ENCODE measurements at places on chromosomes 16 and 17.

GRCh38 chr16:89448656-89449055 lies 41.7 kb downstream of the ANKRD11 start:
- no peak for DNase-seq

DNA sequence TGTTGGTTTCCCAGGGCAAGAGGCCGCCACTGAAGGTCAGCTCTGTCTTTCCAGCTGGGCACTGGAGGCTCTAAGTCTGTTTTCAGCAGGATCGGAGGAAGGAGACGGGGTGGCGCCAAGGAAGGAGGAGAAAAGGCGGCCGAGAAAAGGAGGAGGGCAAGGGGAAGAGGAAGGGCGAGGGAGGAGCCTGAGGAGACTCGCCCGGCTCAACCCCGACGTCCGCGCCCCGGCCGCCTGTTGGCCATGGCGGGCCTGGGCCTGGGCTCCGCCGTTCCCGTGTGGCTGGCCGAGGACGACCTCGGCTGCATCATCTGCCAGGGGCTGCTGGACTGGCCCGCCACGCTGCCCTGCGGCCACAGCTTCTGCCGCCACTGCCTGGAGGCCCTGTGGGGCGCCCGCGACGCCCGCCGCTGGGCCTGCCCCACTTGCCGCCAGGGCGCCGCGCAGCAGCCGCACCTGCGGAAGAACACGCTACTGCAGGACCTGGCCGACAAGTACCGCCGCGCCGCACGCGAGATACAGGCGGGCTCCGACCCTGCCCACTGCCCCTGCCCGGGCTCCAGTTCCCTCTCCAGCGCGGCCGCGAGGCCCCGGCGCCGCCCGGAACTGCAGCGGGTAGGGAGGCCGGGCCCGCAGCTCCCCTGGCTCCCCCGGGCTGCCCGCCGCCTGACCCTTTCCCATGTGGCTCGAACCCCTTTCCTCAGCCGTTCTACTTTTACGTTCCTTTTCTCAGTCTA lies at the start of gene RNF135:
TSS of gene RNF135 (plus strand) at position 209 of the 737 bp plus-strand sequence. CDS start at position 244, 35 bp downstream.
- peak; percentile 89 for DNase-seq

- DNase-seq, result peak; percentile 86
Observed at GRCh38 chr17:46935658-46936266, 12.8 kb downstream of the GOSR2 start.

- DNase-seq, result peak; percentile 79
Observed at GRCh38 chr16:71473891-71474290, 11.8 kb upstream of the ZNF23 start.

DNA sequence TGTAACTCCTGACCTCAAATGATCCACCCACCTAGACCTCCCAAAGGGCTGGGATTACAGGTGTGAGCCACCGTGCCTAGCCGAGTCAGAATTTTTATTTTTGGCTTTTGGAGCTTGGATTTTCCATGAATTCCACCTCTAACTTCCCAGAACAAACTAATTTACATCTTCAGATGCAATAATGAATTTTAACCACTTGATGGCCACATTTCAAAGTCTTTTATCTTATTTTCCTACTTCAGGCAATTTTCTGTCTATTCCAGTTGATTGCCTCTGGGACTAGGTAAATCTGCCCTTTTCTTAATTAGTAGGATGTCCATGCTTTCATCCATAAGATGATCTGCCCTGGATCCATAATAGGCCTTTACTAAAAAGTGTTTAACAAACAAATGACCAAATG lies 156.4 kb upstream of the ANKFN1 start:
- DNase-seq, result no peak

GRCh38 chr17:83155128-83156121 lies 76.0 kb downstream of the METRNL start:
- peak; percentile 73 for DNase-seq

DNA sequence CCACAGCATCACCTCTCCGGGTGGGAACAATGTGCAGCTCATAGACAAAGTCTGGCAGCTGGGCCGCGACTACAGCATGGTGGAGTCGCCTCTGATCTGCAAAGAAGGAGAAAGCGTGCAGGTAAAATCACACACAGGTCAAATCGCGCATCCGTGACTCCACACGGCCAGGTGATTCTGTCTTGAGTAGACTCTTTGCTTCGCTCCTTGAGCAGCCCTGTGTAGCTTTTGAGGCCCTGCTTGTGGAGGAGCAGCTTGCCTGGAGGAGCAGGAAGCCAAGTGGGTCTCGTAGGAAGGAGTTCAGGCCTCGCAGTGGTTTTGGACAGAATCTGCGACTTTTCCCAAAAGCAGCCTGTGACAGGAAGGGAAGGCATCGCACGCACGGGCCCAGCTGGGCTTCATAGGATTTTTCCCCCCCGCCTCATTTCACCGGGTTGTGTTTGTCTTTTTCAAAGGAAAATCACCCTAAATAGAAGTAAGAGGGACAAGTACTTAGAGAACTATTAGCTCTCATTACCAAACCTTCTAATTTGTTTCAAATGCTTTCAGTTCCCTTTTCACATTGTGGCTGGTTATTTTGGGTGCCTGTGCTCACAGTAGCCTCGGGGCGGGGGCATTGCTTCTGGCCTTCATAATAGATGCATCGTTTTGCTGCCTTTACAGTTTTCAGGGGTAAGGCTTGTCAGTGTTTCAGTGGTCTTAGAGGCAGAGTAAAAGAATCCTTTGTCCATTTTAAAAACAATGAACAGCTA lies 71.5 kb downstream of the SEC14L1 start:
- DNase-seq, result no peak

DNA sequence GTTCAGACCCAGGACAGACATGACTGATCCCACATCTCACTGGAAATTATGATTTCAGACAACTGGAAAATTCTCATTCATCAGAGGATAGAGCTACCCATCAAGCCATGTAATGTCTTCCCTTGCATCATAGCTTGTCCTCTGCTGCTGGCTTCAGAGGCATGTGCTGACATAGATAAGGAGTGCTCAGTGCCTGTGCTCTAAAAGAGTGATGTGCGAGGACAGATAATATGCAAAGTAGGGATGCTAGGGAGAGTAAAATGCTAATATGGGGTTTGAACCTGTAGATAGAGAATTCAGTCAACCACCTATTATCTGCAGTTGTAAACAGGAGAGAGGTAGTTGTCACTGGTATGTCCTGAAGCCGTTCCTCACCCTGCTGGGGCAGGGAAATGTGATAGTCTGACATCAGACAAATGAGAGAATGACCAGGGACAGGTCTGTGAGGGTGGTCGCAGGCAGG lies 349.7 kb upstream of the CCL2 start:
- DNase-seq, result no peak

DNA sequence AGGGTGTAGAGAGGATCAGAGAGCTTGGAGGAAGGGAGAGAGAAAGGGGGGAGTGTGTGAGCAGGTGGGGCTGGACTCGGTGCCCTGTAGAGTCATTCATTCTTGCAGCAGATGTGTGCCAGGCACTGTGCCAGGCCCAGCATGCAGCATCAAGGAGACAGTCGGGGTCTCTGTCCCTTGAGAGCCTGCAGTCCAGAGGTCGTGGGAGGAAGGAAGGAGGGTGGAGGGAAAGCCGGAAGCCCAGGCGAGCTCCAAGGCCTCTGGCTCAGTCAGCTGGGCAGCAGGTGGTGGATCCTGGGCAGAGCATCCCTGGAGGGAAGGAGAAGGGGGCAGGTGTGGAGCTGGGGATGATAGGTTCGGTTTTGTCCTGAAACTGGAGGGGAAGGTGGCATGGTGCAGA lies 27.5 kb downstream of the EPN2 start:
- no peak for DNase-seq

- no peak for DNase-seq
Observed at GRCh38 chr17:62871291-62871690, 63.2 kb upstream of the MARCHF10 start.

- DNase-seq, result no peak
Observed at GRCh38 chr17:44216173-44216572, 3.3 kb downstream of the UBTF start.

DNA sequence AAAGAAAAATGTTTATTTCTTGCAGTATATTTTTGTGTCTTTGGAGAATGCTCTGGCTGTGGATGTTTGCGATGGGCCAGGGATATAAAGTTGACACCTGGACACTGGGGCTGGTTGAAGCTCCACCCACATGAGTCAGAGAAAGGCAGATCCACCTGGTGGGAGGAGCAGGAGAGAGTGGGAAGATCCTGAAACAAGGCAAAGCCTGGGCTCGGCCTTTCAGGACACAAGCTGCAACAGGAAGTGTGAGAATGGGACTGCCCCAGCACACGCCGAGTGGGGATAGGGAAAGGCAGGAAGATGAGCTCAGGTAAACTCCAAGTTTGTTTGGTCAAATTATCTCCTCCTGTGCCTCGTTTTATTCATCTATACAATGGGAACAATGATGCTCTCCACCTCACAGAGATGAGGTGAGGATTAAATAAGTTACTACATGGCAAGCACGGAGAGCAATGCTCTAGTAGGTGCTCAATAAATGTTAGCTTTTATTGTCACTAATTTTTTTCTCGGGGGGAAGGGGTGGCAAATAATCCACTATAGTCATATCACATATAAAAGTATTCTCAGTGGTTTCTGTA lies 21.4 kb upstream of the PITPNM3 start:
- DNase-seq, result peak; percentile 39

- DNase-seq, result no peak
Observed at GRCh38 chr16:28863929-28864793, 518 bp downstream of the SH2B1 start.

- no peak for DNase-seq
Observed at GRCh38 chr17:14427900-14428647, 127.2 kb downstream of the HS3ST3B1 start.

DNA sequence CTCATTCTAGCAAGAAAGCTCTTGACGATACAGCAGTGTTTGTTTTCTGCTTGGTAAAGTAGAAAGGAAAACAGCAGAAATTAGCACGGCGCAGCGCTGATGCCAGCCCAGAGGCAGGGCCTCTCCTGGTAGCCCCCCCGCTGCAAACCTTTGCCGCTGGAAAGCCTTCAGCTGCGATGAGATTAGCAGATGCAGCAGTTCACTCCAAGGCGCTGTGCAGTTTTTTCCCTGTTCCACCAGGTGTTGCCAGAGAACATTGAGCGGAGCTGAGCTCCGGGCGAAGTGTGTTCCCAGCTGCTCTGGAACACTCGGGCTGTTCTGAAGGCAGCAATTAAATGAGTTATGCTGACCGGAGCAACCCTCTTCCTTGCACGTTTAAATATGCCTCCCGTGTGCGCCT lies 72.5 kb downstream of the RBFOX1 start:
- no peak for DNase-seq

GRCh38 chr17:18261146-18261515 lies 669 bp downstream of the MIEF2 start:
- DNase-seq, result peak; percentile 85

GRCh38 chr17:81403671-81404534 lies 8.6 kb downstream of the BAHCC1 start:
- no peak for DNase-seq

DNA sequence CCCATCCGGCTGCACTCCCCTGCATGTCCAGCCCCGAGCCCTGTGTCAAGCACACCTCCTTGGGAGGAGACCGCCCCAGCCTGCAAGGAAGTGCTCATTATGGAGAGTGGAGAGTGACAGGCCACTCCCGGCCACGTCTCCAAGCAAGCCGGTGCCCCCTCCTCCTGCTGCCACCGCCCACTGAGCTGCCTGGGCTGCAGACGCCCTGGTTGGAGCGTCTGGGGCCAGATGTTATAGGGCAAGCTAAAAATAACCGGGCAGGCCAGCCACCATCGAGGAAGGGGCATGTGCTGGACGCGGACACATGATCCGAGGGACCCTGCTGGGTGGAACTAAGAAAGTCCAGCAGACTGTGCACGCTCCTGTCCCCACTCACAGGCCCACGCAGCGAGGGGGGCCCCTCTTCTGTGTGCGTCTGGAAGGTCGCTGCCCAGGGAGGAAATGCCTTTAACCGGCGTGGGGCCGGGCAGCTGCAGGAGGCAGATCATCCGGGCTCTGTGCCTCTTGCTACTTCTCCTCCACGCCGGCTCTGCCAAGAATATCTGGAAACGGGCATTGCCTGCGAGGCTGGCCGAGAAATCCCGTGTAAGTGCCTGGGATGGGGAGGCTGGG lies at the start of gene WFDC1:
TSS of gene WFDC1 (plus strand) at position 348 of the 612 bp plus-strand sequence. CDS start at position 442, 94 bp downstream.
- DNase-seq, result no peak

GRCh38 chr17:62702746-62703260 lies 75.3 kb downstream of the MRC2 start:
- DNase-seq, result no peak

- no peak for DNase-seq
Observed at GRCh38 chr17:19659366-19660177, 11.0 kb downstream of the ALDH3A2 start.

DNA sequence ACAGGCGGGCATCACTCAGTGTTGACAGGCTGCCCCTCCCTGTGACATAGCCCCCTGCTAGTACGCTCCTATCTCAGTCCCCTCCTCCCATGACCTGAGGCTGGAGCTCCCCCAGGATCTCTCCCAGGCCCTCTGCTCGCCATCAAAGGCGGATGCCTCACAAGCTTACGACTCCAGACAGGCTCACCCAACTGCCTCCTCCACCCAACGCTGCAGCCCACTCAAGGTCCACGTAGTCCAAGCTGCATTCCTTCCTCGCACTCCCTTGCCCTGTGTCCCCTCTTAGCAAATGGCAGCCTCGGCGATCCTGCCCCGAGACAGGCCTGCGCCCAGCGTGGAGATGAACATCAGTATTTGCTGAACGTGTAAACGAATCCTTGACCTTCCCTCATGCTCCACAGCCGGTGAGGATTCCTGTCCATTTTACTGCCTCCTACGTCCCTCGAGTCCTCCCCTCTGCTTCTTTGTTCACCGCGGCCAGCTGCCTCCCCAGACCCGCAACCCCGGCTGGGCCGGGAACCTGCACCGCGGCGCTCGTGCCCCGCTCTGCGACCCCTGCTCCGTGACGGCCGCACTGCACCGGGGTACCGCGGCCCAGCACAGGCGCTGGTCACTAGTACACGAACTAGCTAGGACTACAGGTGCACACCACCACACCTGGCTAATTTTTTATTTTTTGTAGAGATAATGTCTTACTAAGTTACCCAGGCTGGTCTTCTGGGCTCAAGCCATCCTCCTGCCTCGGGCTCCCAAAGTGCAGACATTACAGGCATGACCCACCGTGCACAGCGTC lies 838 bp upstream of the TMEM97 start:
- no peak for DNase-seq

DNA sequence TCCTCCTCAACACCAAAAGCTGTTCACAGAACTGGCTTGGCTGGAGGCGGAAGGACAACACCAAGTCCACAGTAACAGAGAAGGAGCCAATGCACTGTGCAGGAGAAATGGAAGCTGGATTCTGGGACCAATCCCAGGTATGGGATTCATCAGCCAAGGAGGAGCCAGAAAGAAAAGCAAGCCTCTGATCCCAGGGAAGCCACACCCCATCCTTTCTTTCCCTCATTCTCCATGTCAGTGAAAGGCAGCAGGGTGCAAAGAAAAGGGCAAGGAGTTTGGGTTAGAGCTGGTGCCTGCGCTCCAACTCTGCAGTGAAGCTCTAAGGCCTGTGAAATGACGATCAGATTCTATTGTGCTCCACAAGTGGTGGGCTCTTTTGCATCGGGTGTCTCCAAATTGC lies 11.0 kb downstream of the DCAKD start:
- DNase-seq, result peak; percentile 52

- DNase-seq, result no peak
Observed at GRCh38 chr16:20976576-20976975, 76.0 kb downstream of the LYRM1 start.
